C1 segment of cervical spinal cord (tissue), 14 donors: ENCODE measurements at places on chromosomes 5 and 9.

GRCh38 chr5:65525726-65526125 is 37.2 kb downstream of the CENPK start:
- DNase-seq = no peak

DNA sequence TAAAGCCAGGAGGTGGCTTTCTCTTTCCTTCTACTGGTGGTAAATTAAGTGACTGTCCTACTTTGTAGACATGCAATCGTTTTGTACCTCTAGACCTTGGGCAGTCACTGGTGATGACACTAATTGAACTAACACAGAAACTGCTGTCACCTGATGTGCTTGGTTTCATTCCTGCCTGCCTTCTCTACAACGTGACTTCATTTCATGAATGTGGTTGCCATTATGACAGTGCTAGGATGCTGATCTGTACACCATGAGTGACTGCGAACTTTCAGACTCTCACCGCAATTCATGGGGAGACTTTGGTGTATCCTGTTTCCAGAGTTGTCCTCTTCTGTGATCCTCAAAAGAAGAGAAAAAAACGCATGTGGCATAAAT is 47.5 kb downstream of the UBE2QL1 start:
- no peak for DNase-seq

GRCh38 chr9:93300175-93300572 is 116.2 kb downstream of the WNK2 start:
- DNase-seq = no peak

GRCh38 chr5:102527547-102527946 is 28.7 kb upstream of the SLCO6A1 start:
- DNase-seq = no peak

DNA sequence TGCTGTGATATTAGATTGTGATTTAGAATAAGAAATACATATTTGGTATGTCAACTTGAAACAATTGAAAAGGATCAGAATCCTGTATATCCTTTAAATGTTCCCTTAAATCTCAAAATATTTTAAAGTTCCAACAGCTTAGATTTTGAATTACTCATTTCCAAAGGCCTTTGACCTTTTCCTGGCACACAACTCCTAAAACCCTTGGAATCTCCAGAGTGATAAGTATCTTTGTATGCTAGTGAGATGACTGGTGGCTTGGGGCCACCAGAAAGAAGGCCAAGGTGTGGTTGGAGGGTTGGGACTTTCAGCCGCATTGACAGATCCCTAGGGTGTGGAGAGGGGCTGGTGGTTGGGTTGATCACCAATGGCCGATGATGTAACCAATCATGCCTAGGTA is 104.7 kb downstream of the YIPF5 start:
- DNase-seq = no peak

DNA sequence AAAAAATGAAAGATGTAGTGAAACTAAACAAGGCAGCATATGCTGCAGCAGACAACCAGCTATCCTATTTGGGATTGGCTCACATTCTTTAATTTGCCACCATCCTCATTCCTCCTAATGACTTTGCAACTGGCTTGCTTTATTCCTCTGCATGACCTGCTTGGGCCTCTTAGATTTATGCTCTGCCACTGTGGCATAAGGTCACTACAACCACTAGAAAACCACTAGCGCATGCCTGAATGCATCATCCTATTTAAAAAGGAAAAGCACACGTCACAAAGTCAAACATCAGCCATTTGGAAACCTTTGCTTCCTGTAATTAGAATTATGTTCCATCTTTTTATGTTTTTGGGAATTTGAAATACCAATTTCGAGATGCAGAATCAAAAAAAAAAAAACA is 40.8 kb upstream of the CCDC152 start:
- no peak for DNase-seq

- no peak for DNase-seq
Observed at GRCh38 chr9:36997414-36997813, 36.7 kb downstream of the PAX5 start.

- no peak for DNase-seq
Observed at GRCh38 chr5:155936520-155937406, 390.2 kb upstream of the SGCD start.

DNA sequence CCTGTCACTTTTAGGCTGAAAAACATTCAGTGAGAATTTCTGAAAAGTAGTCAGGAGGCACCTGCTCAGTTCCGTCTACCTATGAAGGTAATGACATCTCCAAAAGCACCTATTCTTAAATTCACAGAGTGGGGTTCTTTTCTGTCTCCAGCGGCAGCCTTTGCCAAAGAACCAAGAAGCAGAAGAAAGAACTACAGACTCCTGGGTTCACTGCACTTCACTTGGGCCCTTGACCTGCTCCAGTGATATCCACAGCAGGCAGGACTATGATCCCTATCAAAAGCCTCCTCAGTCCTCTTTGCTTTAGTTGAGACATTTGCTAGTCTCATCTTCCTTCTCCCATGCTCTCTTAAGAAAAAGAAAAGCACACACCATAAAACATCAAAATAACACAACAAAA is 19.7 kb upstream of the PLPP6 start:
- no peak for DNase-seq

GRCh38 chr5:9104571-9105339 is 441.1 kb downstream of the SEMA5A start:
- DNase-seq = no peak

DNA sequence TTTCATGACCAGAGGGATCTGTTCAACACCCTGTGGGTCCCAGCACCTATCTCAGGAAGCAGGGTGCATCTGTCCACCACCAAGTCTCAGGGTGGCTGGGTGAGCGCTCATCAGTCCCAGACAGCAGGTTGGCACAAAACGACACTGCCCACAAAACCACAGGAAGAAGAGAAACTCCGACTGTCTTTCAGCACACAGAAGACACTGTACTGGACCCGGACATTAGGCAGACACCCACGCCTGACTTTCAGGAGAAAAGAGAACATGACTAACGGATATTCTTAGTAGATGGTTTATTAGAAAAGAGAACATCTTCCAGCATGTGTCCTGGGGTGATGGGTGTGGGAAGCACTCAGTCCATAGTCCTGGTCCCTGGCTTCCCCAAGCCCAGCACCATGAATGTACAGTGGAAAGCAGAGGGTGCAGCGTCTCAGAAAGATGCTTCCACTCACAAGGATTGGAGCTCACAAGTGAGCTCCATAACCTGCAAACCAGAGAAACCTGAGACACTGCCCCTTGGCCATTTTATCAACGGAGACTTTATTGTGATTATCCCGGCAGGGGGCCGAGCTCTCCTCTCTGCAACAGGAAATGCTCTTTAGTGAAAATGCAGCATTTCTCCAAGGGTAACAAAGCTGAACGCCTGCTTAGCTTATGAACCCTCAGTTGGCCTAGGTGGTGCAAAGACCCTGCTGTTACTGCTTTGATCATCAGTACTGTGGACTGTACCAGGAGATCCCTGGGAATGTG is 35.8 kb upstream of the LCP2 start:
- no peak for DNase-seq

DNA sequence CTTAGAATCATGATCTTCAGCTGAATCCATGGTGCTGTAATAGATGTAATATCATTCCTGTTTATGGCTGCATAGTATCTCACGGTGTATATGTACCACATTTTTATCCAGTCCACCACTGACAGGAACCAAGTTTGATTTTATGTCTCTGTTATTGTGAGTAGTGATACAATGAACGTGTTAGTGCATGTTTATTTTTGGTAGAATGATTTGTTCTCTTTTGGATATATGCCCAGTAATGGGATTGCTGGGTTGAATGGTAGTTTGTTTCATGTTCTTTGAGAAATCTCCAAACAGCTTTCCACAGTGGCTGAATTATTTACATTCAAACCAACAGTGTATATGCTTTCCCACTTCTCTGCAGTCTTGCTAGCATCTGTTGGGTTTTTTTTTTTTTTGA is 175.1 kb upstream of the CDH10 start:
- DNase-seq = no peak

- DNase-seq = no peak
Observed at GRCh38 chr9:20486552-20486951, 135.7 kb downstream of the MLLT3 start.

DNA sequence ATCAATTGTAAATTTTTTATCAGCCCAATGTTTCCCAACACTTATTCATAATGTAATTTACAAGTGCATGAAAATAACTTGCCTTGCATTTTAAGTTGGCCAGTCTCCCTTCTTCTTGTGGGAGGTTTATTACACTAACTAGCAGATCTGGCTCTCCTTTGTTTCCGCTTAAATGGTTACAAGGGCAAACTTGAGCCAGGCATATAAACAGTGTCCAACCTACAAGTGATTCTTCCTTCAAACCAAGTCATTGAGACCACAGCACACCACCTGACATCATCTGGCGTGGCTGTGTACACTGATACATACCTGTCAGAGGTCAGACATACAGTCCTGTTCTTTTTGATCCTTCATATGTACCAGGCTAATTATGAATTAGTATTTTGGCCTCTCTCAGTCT is 80.1 kb downstream of the ALDH1A1 start:
- no peak for DNase-seq

- no peak for DNase-seq
Observed at GRCh38 chr5:2779459-2779858, 28.0 kb upstream of the IRX2 start.
